Kidney (tissue), 22 donors: ENCODE measurements at places on chromosomes 4 and X. TPM values are rescaled to one million over a fixed set of nuclear protein-coding genes. Genes with fewer than 3 reads are reported as not detected.

- no peak for DNase-seq
Observed at GRCh38 chrX:19554786-19555185, 39.5 kb upstream of the MAP3K15 start.

CXCL8 gene
- polyA plus RNA-seq, result 1.3 TPM

- no peak for DNase-seq
Observed at GRCh38 chrX:56795309-56795868, 66.3 kb downstream of the NBDY start.

GRCh38 chr4:13543032-13543838, 1.1 kb downstream of the NKX3-2 start:
- peak; percentile 51 for DNase-seq

DNA sequence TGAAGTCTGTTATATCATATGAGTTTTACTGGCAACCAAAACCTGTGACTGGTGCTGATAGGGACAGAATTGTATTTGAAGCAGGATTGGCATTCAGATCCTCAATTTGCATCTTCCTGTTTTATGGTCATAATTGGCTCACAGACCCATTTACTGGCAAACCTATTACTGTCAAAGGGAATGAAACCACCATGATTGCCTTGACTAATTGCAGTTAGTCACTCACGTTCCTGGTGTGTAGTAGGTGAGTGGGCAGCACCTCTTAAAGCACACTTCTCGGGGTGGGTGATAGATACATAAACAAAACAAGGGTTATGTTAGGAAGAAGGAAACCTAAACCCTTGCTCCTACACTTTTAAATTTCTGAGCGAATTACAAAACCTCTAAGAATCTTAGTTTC, 81.0 kb downstream of the PPEF2 start:
- no peak for DNase-seq

- no peak for DNase-seq
Observed at GRCh38 chr4:56183344-56183959, 203.8 kb downstream of the AASDH start.
